ENCODE measurements at places on chromosomes 6 and 20.

DNA sequence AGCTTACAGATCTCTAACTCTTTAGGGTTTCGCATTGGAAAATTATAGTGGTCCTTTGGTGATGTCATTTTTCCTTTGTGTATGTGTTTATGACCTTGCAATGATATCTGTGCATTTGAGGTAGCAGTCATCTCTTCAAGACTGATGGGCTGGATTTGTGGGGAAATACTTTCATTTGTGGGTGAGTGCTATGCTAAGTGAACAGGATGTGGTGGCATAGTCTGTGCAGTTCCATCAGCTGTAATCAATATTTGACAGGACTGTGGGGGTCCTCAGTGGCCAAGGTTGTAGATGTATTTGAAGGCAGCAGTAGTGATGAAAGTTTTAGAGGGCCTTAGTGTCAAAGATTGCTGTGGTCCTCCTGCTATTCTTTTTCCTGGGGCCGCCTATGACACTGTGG is 79.5 kb downstream of the CYP39A1 start:
- DNase-seq: no peak

GRCh38 chr6:170404036-170404435 is 97.5 kb downstream of the FAM120B start:
- DNase-seq: no peak

DNA sequence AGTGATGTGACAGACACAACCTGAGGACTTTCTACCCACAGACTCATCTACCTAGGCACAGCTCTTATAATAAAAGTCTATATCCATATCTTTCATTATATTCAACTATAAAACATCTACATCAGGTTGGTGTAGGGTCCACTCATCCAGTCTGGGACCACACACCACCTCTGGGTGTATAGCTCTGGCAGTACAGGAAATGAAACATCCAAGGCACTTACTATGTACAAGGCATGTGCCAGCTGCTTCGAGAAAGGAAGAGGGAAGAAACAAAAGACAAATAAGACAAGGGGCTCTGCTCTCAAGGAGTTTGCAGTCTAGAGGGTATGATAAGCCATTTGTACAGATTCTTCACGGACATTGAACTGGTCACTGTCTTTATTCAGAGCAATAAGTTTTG is 18.6 kb downstream of the KIF13A start:
- DNase-seq: no peak

- DNase-seq: no peak
Measured at GRCh38 chr6:134517868-134518267, 200.0 kb upstream of the SGK1 start.

- no peak for DNase-seq
Measured at GRCh38 chr6:149729824-149730223, 11.9 kb upstream of the LATS1 start.

- DNase-seq: no peak
Measured at GRCh38 chr6:94071835-94072234, 652.5 kb upstream of the EPHA7 start.

- no peak for DNase-seq
Measured at GRCh38 chr6:160260367-160260766, 1.7 kb upstream of the SLC22A2 start.

- DNase-seq: no peak
Measured at GRCh38 chr20:22579711-22580697, 4.4 kb downstream of the FOXA2 start.

- DNase-seq: no peak
Measured at GRCh38 chr20:10347086-10347880, 86.7 kb downstream of the MKKS start.

DNA sequence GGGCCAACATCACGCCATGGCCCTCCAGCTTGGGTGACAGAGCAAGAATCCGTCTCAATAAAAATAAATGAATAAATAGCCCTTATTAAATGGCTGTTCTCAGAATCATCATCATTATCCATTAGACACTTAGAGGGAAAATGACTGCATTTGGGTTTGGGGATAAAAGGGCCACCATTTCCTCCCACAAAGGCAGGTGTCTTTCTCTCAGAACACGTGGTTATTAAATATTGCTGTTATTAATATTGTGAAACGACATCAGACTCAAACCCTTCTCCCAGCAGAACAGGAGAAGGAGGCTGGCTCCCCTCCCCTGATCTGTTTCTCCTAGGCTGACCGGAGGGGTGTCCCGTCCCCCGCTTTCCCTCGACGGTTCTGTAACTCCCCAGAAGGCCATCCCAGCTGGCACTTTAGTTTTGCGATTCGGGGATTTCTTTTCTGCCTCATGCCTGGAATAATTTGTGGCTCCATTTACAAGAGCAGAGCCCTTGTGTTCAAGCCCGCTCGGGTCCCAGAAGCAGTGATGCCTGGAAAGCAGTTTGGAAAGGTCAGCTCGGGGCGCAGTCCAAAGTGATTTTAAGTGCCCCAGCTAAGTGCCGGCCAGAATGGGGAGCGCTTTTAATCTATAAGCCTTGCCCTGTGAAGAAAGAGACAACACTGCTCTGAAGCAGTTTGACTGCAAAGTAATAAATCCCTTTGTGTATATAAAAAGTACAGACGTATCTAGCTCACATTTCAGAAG is 41.9 kb downstream of the EYA2 start:
- no peak for DNase-seq

DNA sequence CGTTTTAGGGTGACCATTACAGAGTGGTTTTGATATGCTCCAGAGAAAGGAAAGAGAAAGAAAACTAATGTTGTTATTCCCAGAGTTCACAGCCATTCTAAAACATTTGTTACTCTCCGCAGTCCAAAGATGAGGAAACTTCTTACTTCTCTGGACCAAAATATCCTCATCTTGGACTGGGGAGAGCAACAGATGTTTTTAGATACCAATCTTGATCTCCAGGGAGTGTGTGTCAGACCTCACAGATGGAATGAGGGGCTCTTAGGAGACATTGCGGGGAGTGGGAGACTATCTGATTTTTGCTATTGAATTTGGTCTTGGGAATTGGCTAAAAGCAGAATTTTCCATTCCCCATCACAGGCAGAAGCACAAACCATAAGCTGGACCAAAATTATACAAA is 110.8 kb downstream of the TNFAIP3 start:
- DNase-seq: no peak

DNA sequence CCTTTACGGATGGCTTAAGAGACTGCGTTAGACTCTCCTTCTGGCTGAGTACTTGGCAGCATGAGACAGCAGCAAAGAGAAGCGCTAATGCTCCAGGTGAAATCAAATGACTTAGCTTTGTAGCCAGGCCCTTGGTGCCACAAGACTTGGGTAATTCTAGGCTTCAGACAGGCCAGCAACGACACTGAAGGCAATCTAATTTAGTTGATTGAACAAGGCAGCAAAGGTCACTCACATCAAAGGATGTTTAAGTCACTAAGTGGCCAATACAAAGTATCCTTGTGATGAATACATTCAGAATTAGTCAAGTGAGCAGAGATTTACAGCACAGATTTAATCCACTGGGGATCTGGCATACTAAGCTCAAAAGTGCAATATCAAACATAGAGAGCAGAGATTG is 113.2 kb downstream of the FAM83B start:
- DNase-seq: no peak

DNA sequence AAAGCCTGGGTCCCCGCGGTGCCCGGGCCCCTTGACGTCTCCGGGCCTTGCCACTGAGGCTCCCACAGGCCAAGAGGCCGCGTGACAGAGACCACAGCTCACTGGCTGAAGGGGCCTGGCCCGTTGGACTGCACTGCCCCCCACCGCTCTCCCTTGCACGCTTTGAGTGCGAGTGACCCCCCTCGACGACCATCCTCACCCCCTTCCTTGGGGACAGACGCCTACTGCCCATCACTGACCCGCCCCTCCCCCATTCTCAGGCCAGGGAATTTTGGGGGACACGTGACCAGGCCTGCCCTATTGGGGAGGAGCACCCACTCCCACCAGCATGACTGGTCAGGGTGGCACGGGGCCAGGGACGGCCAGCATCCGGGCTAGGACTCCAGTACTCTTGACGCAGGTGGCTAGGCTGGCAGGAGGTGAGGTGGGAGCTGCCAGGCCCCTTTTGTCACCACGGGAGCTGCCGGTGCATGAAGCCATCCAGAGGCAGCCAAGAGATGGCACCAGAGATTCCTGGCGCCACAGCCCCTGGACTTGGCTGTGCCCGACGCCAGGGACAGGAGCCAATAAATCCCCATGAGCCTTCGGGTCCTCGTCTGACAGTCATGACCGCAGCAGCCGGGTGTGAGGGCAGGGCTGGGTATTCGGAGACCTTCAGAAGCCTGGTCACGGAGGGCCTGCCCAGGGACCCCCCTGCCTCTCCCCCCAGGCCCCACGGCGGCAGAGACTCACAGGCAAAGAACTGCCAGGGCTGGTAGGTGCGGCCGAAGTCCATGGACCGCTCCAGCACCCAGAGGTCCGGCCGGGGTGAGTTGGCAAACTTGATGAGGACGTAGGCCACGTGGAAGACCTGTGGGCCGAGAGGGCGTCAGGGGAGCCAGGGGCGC is 14.5 kb downstream of the LAMA5 start:
- no peak for DNase-seq

DNA sequence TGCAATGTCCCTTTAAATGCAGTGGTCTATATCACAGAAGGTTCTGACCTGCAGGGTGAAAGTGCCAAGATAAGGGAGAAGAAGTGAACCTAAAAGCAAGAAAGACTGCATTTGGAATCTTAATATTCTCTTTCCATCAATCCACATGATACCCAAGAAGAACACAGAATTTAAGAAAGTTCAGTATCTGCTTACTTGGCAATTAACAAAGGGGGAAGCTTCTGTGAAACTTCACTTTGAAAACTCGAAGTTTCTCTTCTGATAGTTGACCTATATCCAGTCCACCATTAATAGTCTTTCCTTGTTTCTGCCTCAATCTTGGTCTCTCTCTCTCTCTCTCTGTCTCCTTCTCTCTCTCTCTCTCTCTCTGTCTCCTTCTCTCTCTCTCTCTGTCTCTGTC is 592.0 kb downstream of the UTRN start:
- no peak for DNase-seq

DNA sequence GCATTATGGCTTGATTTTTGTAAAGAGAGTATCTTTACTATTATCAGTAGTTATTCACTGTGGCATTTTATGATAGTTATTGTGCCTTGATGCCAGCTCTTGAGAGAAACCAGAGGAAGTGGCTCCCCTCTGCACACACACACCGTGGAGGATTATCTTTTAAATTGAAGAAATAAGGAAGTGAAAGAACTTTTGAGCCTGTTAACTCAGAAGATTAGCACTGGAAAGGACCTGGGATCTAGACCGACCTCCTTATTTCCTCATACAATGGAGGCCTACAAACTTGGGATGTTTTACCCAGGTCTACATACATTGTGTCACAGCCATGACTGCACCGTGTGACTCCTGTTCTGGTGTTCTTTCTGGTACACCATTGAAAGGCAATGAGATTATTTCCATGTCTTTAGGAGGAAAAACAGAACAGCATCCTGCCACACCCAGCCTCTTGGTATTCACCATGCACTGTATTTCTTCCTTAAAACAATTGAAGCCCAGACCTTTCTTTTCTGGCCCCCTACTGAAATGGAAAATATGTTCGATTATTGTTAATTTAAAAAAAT is 40.6 kb downstream of the HECA start:
- no peak for DNase-seq

GRCh38 chr20:35145141-35145564 is 2.0 kb downstream of the EDEM2 start:
- no peak for DNase-seq

DNA sequence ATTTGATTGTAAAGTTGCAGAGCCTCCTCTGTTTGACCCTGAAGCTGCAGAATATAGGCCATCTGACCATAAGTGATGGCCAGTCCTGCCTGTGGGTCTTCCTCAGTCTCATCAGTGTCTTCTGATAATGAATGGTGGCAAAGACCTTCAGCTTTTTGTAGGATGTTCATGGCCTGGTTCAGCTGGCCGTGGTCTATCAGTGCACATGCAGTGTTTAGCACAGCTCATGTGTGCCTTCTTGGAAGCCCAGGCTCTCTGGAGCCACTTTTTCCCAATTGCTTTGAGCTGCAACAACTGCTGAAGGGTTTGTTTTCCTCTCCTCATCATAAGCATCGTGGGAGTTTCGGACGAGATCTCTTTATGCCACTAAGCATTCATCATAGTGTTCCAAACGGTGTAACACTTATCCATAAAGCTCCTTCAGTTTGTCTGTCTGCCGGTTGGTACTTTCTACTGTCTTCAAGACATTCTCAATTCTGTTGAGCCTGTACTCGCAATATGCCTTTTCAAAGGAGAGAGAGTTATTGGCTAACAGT is 70.1 kb upstream of the TULP4 start:
- DNase-seq: no peak

- peak; percentile 30 for DNase-seq
Measured at GRCh38 chr6:36679043-36679833, 724 bp downstream of the CDKN1A start.

GRCh38 chr20:2687514-2687913 is 5.1 kb upstream of the EBF4 start:
- no peak for DNase-seq

GRCh38 chr6:158409451-158409850 is 97.2 kb downstream of the TULP4 start:
- DNase-seq: no peak

- DNase-seq: peak; percentile 8
Measured at GRCh38 chr6:44339763-44340625, 2.5 kb upstream of the SPATS1 start.

GRCh38 chr6:104473021-104473429 is 386.7 kb downstream of the HACE1 start:
- no peak for DNase-seq

- DNase-seq: no peak
Measured at GRCh38 chr6:255041-255750, 37.1 kb upstream of the DUSP22 start.

- DNase-seq: peak; percentile 66
Measured at GRCh38 chr6:167699141-167699931, 127.4 kb upstream of the AFDN start.

DNA sequence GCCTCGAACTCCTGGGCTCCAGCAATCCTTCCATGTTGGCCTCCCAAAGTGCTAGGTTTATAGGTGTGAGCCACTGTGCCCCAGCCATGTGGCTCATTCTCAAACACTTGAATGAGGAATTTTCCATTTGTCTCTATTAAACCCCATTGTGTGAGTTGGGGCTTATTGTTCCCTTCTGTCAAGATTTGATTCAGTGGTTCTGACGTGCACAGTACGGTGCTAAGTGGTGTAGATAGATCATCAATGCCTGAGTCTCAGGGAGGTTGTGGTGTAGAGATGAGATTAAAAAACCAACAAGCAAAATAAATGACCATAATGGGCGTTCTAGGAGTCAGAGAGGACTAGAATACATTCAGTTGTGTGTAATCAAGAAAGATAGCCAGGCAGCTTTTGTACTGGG is 335.6 kb downstream of the PRL start:
- no peak for DNase-seq
